ENCODE measurements at places on chromosomes 1 and 21.

GRCh38 chr1:202725526-202725925 is 15.3 kb upstream of the SYT2 start:
- no peak for DNase-seq

- DNase-seq = no peak
These were observed 134.3 kb upstream of the C1orf174 start for GRCh38 chr1:4034318-4034887.

DNA sequence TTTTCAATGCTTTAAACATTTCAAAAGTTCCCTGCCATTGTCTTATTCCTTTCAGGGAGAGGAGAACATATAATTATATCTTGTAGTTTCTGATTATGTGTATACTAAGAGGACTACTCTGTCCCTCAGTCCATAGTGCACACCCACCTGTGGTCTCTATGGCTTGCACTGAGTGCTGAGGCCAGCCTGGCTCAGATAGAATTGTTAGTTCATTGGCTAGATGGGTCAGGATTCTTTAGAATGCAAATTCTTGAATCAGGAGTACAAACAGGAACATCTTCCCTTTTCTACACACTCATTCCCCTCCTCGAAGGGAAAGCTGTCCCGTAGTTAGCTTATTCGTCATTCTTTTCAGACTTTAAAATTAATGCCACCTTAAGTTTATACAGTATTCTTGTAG is 8.2 kb downstream of the BACH1 start:
- no peak for DNase-seq

DNA sequence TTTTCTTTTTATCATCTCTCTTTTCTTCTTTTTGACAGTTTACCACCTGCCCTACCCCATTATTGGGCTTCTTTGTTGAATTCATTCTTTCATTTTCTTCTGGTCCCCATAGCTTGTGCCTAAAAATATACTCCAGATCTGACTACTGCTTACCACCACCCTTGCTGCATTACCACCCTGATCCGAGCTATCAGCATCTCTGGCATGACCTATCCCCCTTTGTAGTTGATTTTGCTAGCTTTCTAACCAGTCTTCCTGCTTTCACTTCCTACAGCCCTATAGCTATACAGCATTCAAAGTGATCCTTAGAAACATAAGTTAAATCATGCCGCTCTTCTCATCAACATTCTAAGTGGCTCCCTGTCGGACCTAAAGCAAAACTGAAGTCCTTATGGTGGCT is 59.4 kb upstream of the MPC2 start:
- no peak for DNase-seq

GRCh38 chr1:210298296-210298695 is 30.4 kb upstream of the HHAT start:
- no peak for DNase-seq

DNA sequence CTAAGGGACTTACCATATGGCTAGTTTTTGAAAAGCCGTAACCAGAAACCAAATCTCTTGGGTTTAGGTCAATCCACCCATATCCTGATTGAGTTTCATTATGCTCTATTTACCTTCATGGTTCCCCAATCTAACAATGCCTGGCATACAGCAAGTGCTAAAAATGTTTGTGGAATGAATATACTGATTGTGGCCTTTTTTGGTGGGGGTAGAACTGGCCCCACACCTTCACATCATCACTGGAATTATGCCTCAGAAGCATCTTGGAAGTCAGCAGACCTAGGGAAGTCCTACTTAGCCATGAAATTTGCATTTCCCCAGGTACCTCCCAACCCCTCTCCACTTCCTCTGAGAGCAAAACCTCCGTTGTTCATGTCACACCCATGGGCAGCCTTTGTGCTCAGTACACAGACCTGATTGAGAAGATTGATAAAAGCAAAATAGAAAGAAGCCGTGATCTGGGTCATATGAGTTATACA is 17.8 kb upstream of the SLAMF1 start:
- no peak for DNase-seq

GRCh38 chr1:220691053-220691684 is 1.0 kb downstream of the C1orf115 start:
- no peak for DNase-seq

- no peak for DNase-seq
These were observed 56.0 kb downstream of the PRDM15 start for GRCh38 chr21:41823166-41823565.

- peak; percentile 54 for DNase-seq
These were observed 11.5 kb upstream of the PLA2G5 start for GRCh38 chr1:20058531-20058930.

DNA sequence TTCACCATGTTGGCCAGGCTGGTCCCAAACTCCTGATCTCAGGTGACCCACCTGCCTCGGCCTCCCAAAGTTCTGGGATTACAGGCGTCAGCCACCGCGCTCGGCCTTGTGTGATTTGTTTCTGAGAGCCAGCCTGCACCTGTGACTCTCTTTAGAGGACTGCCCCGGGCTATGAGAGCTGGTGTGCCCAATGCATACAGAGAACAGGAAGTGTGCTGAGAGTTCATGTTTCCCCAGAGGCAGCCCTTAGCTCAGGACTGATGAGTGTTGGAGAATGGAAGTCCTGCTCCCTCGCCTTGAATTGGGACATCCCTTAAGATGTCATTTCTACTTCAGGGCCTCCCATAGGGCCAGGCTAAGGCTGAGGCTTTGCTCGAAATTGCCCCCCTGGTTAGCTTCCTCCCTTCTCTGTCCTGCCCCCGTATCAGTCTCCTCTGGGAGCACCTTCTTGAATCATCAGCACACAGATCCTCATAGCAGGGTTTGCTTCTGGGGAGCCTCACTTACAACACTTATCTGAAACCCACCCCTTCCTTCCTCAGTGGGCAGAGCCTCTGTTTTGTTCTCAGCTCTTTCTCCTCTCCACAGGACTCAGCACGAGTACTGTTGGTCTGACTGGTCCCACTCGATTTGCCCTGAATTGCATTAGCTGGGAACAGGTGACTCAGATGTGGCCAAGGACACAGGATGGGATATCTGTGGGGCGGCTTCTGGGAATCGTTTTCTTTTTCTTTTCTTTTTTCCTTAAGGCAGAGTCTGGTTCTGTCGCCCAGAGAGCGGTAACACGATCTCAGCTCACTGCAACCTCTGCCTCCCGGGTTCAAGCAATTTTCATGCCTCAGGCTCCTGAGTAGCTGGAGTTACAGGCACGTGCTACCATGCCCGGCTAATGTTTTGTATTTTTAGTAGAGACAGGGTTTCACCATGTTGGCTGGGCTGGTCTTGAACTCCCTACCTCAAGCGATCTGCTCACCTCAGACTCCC is 80.1 kb downstream of the UBIAD1 start:
- DNase-seq = no peak

- DNase-seq = no peak
These were observed 76.1 kb downstream of the SLC25A24 start for GRCh38 chr1:108124023-108124422.

DNA sequence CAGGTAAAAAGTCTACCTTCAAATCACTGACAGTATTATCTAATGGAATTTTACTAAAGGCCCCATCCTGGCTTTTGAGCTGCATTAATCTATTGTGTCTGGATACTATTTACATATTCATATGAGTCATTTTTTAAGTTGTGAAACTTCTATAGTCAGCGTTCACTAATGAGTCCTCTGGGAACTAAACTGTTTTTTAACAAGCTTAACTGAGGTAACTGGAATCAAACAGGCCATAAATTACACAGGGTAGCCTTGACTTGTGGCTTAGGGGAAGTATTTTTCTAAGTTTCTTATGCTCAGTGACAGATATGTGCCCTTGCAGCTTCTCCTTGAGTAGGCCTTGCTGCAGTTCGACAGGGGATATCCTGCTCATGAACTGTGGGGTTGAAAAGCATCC is 68.8 kb downstream of the JMJD4 start:
- no peak for DNase-seq

- no peak for DNase-seq
These were observed 30.8 kb downstream of the EPHA2 start for GRCh38 chr1:16125088-16125470.

- DNase-seq = no peak
These were observed 328.7 kb downstream of the PTPRC start for GRCh38 chr1:198967566-198967965.

DNA sequence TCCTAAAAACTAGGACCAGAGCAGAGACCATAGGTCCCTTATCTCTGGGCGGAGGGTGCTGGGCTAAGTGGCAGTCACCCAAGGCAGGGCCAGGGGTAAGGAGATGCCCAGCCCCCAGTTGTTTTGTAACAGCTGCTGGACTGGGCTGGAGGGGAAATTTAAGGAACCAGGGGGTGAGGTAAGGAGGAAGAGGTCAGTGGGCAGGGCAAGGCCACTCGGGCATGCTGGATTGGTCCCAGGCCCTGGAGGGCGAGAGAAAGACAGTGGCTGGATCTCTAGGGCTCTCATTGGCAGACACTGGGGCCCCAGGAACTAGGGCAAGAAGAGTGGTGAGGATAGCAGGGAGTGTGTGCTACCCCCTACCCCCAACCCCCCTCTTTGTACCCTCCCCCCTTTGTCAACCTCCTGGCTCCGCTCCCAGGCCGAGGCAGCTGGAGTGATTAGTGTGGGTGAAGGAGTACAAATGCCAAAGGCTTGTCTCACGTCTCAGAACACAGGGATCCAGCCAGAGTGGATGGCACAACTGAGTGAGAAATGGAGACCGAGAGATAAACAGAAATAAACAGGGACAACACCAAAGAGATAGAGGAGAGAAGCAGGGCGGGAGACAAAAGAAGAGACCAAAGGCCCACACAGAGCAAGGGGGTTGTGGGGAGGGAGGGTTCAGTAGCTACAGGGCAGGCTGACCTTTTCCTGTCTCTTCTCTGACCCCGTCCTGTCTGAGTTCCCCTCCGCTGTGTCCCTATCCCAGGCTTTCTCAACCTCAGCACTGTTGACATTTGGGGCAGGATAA is 20.5 kb upstream of the THRAP3 start:
- DNase-seq = no peak

GRCh38 chr1:205440476-205441317 is 15.1 kb downstream of the BLACAT1 start:
- DNase-seq = peak; percentile 40

DNA sequence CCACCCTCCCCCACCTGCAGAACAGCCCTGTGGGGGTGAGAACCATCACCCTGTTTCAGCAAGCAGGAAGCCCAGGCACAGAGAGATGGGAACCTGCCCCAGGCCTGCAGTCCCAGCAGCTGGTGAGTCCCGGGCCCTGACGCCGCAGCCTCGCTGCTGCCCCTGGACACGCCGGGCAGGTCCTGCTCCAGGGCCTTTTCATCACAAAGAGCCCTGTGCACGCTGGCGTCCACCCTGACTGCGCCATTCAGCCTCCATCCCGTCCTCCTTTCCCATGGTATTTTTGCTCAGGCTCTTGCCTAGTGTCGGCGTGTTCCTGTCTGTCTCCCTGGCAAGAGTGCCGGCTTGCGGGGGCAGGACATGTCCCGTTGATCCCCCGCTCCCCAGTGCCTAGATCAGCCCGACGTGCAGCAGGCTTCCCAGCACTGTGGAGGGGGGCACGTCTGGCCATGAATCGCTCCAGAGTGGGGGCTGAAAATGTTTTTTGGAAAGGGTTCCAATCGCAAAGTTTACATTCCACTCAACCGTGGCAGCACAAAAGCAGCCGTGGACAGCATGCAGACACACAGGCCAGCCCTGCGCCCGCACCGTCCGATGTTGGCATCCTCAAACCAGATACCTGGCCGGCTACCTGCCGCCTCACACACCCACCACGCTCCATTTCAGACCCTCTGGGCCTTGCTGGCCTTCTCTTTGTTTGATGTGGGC is 6.3 kb upstream of the TTC34 start:
- no peak for DNase-seq

DNA sequence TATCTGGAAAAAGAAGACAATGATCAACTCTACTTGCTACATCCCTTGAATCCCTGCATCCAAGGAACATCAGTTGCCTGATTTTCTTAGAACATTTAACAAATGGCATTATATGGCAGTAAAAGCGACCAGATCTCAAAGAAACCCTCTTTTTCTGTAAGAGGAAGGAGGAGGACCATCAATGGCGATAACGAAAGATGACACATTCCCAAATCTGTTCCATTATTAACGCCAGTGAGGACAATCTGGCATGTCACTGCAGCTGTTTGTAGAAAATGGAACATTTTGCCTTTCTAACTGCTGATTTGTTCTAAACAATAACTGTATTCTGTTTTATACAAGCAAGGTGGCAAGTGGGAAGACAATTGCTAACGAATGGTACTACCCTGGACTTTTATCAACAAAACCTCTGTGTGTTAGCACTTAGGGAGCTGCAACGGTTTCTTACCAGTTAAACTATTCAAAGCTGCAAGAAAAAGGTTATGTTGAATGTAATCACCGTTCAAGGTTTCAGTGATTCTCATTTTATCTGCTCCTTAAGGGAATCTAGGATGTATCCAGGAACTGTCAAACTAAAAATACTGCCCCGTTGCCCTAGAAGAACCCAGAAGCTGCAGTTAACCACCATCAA is 251.9 kb downstream of the SDCCAG8 start:
- DNase-seq = no peak

GRCh38 chr21:38439426-38439825 is 58.9 kb downstream of the ERG start:
- DNase-seq = peak; percentile 9

DNA sequence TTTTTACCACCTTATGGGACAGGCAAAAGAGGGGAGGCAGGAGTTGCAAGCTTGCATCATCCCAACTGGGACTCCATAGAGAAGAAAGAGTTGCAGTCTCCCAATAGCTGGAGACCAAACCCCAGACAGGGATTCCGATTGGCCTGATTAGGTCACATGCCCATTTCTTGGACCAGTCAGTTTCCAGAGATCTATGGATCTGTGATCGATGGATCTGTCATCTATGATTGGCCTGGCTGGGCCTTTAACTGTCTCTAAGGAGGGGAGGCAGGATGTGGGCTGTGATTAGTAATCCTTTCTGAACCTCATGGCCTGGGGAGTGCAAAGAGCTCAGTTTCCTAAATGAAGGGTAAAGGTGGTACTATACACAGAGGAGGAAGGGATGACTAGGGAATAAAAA is 252.1 kb downstream of the MATN1 start:
- no peak for DNase-seq

DNA sequence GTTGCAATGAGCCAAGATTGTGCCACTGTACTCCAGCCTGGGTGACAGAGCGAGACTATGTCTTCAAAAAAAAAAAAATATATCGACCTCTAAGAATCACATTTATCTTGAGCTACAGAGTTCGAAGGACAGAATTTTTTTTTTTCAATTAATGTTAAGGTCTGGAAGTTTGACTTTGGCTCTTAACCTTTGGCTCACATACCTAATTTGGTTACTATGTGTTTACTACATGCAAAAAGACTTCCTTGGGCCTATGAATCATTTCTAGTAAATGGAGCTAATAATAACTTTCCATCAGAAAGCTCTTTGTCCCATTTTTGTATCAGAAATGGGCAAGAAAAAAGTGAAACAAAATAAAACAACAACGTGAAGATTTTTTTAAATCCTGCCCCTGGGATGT is 351.2 kb downstream of the SMYD3 start:
- DNase-seq = no peak
